Stimulated activated naive CD8-positive, alpha-beta T cell treated with anti-CD3 and anti-CD28 coated beads, Interleukin-15, amount 100 ng/mL, for 72 hours (primary cell): ENCODE measurements at places on chromosomes 2 and 18.

- DNase-seq: no peak
These were observed 906.6 kb upstream of the KLHL29 start for GRCh38 chr2:22478329-22478728.

DNA sequence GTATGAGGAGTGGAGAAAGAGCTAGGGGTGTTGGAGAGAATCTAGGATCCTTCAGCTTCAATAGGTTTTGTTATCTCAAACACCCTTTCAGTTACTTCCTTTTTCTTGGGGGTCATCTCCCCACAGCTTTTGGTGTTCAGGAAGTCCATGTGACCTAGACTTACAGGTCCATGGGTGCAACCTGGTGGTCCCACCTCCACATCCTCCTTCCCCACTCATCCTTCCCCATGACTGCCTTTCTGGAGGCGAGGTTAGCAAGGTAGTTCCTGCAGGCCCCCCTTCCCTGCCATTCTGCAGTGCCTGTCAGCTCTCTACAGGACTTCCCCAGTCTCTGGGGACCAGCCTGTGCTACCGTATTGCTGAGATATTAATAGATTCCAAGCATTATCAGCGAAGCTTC, 107.6 kb downstream of the TMEM17 start:
- no peak for DNase-seq

DNA sequence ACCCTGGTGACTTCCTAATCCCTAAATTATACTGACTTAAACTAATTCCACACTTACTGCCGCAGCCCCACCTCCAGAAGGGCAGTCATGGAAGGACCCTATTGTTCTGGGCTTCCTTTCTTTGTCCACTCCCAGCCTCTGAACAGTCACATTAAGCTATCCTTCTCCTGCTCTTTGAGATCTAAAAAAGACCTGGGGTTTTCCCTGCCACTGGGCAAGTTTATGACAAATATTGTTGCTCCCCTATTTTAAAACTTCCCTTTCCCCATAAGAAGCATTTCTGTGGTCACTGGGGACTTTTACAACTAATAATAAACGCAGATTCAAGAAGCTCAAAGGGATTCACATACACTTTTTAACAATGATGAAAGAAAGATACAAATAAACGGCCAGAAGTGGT, 47.2 kb upstream of the XPO1 start:
- DNase-seq: no peak

DNA sequence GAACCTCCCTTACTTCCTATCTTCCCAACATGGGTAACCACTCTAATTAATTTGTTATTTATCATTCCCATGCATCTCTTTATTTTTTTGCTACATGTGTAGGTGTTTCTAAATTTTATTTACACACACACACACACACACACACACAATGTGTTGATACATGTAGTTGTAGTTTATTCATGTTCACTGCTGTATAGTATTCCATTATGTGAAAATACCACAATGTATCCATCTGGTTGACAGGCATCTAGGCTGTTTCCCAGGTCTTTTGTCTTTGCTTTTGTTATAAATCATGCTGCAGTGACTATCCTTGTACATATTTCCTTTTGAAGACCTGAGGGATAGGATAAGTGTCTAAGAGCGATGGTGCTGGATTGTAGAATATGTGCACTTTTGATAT, 59.7 kb downstream of the ACAA2 start:
- DNase-seq: no peak

DNA sequence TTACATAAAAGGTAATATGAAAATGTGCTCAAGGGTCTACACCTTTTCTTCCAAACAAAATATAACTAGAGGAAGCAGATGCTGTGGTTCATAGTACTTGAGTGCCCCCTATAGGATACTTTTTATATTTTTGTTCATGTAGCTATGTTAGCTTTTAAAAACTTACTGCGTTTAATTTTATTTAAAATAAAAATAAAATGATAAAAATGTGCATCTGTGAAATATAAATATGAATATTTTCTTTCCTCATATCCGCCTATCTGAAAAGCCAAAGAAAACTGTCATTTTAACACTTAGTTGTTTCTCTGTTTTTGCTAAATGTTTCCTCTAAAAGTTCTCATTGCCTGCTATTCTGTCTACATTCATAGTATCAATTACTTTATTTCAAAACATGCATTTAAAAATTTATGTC, 9.6 kb upstream of the LRP1B start:
- DNase-seq: no peak

DNA sequence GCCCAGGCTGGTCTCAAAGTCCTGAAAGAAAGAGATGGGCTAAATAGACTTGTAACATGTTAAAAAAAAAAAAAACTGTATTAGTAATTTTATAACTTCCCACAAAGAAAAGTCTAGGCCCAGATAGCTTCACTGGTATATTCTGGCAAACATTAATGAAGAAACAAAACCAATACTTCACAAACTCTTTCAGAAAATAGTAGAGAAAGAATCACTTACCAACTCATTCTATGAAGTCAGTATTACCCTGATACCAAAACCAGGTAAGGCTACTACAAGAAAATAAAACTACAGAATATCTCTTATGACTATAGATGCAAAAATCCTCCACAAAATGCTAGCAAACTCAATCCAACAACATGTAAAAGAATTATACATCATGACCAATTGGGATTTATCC, 59.9 kb upstream of the ODC1 start:
- DNase-seq: no peak

GRCh38 chr18:45165871-45166270, 449.4 kb upstream of the SLC14A2 start:
- DNase-seq: no peak

- DNase-seq: no peak
These were observed 729 bp upstream of the SELENOI start for GRCh38 chr2:26345283-26345544.

GRCh38 chr2:65278531-65278981, 50.9 kb downstream of the ACTR2 start:
- DNase-seq: no peak

- DNase-seq: no peak
These were observed 4.5 kb downstream of the NOL4 start for GRCh38 chr18:34220081-34220815.

DNA sequence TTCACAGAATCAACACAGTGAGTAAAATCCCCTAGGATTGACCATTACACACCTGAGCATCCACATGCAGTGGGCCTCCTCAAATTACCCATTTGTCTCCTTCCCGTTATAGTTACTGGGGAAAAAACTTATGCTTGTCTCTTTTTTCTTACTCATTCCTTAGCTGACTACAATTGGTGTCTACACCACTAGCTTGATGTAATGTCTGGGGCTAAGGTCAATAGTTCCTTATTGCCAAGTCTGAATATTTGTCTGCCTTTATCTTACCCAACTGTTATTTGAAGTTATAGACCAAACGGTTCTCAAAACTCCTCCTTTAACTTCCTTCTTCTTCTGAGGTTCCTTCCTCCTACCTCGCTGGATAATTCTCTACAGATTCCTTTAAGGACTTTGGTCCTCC, 41.9 kb upstream of the TMEM17 start:
- DNase-seq: no peak

GRCh38 chr2:96239091-96239490, 26.7 kb downstream of the TMEM127 start:
- no peak for DNase-seq

- DNase-seq: no peak
These were observed 77.7 kb downstream of the MYT1L start for GRCh38 chr2:2253172-2254016.

DNA sequence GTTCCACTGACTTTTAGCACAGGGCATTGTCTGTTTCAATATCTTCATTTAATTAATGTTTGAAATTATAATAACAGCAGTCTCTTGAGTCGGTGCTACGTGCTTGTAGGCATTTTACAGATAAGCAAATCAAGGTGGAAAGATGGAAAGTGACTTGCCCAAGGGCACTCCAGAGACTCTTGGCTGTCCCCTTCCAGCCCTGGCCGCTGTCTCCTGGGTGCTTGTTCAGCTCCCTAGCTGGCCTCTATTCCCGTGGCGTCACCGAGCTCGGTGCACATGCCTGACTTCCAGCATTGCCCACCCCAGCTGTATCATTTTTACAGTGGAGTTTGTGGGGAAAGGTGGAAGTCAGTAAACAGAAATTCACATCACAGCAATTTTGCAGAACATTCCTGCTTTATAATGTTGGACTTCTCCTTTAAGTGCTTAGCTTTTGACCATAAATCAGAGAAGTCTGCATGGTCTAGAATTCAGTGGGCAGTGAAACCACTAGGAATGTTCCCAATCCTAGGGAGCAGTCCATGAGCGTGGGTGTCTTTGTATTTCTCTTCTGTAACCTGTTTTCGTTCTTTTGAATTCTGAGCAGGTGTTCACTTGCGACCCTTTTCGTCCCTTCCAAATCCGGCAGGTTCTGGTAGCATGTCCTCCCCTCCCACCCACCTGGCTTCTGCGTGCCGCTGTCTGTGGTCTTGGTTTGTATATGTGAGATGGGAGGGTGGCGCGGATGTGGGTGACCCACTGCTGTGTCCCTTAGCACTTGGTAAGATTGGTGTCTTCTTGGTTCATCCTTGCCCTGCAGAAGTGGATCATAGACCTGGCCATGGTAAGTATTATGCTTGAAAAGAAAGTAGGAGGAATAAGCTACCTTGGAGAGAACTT, 8.4 kb downstream of the SLC66A3 start:
- no peak for DNase-seq

- DNase-seq: no peak
These were observed 21.9 kb upstream of the EMILIN2 start for GRCh38 chr18:2824865-2825264.

DNA sequence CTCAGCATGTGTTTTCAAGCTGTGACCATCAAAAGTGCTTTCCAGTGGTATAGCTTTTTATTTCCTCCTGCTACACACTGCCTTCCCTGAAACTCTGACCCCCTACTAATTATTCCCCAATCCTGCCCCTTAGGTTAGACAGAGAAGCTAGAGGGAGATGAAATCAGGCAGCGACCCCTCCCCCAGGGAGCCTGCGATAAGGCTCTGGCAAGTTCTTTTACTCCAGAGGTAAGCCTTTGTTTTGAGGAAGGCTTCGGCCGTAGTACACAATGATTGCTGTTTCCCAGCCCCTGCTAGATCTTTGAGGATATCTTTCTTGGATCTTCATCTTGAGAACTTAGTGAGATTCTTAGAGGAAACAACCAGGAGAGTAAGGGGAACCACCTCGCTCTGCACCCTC, 33.5 kb upstream of the NOL4 start:
- DNase-seq: no peak

- no peak for DNase-seq
These were observed 269.4 kb upstream of the NRXN1 start for GRCh38 chr2:51301381-51301780.

DNA sequence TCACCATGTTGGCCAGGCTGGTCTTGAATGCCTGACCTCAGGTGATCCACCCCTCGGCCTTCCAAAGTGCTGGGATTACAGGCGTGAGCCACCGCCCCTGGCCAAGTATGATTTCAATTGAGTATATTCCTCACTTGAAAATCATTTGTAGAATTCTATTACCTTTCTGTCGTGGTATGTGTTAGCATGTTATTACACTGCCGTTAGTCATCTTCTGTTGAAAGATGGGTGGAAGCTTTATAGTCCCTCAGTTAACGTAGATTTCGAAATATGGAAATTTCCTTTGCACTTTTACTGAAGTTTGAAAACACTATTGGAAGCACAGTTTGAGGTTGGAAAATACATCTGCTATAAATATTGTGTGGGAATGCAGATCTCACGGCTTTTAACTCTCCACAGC, 14.7 kb downstream of the NIFK start:
- DNase-seq: no peak

- no peak for DNase-seq
These were observed 38.1 kb upstream of the MMADHC start for GRCh38 chr2:149625671-149626070.

DNA sequence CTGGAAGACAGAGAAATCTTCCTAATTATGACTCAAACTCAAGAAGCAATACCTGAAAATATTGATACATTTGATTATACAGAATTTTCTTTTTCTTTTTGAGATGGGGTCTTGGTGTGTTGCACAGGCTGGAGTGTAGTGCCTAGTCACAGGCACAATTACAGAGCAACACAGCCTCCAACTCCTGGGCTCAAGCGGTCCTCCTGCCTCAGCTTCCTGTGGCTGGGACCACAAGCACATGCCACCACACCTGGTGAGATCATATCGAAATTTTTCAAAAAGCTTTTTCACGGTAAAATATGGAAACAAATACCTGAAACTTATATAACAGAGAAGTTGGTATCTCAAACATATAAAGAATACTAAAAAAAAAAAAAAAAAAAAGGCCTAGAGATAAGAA, 27.9 kb downstream of the TGFBRAP1 start:
- DNase-seq: no peak

DNA sequence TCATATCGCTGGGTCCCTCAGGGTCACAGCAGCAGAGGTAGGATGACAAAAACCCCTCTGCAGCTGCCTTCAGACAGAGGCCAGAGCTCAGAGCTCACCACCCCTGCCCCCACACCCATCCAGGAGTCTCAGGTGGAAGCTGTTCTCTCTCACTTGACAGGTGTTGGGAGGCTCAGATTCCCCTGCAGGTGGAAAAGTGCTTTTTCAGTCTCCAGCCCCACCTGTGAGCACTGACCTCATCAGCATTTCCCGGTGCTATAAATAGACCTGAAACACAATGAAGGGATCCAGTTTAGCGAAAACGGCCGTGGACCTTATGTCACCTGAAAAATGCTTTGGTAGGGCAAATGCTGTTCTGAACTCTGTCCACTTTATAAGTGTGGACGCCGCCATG, 254.9 kb downstream of the NDUFA10 start:
- DNase-seq: no peak

DNA sequence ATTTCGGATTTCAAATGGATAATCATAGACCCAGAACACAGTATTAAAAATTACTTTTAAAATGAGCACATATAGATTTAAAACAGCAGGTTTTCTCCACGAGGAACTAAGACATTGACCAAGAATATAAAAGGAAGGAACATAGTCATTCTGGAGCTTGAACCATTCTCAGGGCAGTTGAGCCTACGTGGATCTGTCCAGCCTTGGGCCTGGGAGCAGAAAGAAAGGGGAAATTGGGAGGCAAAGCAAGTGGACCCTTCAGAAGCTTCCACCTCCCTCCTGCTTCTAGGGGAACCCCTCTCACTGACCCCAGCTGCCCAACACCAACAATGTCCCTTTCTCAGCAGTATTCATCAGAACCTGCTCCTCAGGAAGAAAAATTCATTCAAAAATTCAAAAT, 31.4 kb upstream of the TTC39C start:
- DNase-seq: no peak

DNA sequence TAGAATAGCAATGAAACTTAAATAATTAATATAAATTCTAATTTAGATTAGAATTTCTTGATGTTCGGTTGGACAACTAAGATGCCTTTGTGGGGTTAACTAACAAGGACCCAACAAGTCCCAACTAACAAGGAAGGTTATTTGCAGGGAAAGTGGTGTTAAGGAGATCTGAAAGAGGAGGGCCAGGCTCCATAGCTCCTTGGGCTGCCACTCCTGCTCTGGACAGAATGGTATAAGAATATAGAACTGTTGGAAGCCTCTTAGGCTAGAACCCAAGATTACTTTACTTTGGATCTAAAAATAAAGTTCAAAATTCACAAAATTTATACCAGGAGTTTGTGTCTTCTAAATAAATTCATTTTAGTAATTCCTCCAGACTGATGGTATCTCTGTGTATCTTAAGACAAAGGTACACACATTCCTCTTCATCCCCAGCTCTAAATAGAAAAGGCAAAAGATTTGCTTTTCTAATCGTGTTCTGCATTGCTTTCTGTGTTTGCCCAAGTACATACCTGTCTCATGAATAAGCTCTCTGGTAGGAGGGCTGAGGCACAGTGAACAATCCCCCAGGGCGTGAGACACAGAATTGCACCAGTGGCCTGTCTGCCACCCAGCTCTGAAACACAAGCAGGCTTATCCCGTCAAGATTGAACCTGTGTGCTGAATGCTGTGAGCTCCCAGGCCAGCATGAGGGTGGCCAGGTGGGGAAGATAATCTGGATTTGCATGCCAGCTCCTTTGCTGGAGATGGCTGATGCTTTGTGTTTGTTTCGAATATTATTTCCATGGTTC, 176.0 kb downstream of the ACKR3 start:
- DNase-seq: no peak
